Fibroblast of villous mesenchyme (primary cell): ENCODE measurements at places on chromosomes 11 and 22. TPM values are rescaled to one million over a fixed set of nuclear protein-coding genes. Genes with fewer than 3 reads are reported as not detected.

LMNTD2 gene
- 1.6 and 2.2 TPM in 2 replicates for total RNA-seq

MS4A3 gene
- total RNA-seq: not detected in 2 replicates

ISX gene
- total RNA-seq: not detected in 2 replicates

CSKMT gene
- total RNA-seq: 4.5 and 7.8 TPM in 2 replicates

SORL1 gene
- under 0.01 and 0.43 TPM in 2 replicates for total RNA-seq

CACNA1I gene
- total RNA-seq: under 0.01 TPM in 1 of 2 replicates, not detected in the other

OR8H3 gene
- total RNA-seq: not detected in 2 replicates

SSRP1 gene
- 61.7 and 67.3 TPM in 2 replicates for total RNA-seq

GRCh38 chr11:2302896-2303626, 1.2 kb downstream of the TSPAN32 start:
- no peak for DNase-seq

DNA sequence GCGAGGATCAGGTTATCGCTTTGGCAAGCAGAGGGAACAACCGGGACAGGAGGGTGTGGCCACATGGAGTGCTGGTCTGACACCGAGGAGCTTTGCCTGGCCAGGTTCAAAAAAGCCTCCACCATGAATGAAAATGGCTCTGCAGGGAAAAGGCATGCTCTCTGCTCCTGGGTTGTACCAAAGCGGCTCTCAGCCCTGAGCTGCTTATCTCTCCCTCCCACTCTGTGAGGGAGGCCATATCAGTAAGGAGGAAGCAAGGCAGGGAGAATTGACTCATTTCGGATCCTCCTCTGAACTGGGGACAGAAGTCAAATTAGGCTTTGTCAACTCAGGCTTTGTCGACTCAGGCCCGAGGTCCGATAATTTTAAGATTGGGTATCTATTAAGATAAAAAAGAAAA, 82.9 kb upstream of the CRTAM start:
- no peak for DNase-seq

- peak; percentile 95 for DNase-seq
These were observed 40.5 kb downstream of the MICAL2 start for GRCh38 chr11:12150831-12151382.

DNA sequence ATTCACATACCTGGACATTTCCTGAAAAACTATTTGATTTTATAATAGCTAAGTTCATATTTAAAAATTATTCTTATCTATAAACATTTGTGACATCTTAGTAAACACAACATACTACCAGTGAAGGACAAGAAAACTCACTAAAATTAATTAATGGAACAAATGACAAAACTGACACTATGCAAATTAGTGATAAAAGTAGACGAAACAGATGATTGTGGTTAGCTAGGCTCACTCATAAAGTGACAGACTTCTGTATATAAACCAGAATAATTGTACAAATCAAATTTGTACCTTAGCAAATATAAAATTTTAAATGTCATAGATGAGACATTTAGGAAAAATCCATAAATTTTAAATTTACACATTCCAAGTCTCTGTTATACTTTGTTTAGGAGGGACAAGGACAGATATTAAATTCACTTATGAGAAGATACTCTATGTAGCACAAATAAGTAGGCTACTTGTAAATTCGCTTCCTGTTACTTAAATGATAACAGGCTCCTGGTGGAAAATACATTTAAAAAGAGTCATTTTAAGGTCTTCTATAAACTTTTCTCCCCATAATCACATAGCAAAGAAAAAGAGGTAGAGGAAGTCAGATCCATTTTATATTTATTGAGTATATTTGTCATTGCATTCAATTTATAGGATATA, 81.2 kb downstream of the KIF18A start:
- no peak for DNase-seq

DNA sequence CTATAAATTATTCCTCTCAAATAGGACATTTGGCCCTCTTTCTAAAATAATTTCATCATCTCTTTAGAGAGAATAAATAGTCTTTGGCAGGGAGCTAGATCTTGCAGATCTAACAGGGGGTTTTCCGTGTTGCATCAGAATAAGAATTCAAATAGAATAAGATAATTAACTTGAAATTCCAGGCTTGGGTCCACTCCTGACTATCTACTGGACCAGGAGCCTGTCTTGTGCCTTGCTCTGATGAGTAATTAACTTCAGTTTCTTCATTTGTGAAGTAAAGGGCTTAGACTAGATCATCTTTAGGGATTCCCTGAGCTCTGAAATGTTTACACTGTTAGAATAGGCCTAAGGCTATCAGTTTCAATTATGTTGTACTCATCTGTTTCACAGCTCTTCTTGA, 23.5 kb upstream of the TMEM123 start:
- DNase-seq: peak; percentile 34

DNA sequence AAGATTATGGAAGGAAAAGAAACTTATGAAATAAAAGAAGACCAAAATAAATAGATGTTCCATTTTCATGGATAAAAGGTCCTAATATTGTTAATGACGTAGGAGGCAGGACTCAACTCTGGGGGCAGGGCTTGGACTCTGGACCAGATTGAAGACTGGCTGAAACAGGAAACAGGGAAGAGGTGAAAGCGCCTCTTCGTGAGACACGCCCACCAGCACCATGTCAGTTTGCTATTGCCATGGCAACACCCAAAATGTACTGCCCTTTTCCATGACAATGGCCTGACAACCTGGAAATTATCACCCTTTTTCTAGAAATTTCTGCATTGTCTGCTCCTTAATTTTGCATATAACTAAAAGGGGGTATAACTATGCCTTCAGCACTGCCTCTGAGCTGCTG, 1522.2 kb downstream of the TBC1D22A start:
- no peak for DNase-seq

- DNase-seq: peak; percentile 90
These were observed 23.2 kb downstream of the SHISAL1 start for GRCh38 chr22:44289414-44290171.

GRCh38 chr11:120272303-120272702, 32.4 kb downstream of the POU2F3 start:
- DNase-seq: no peak

GRCh38 chr22:23213581-23214334, 33.4 kb downstream of the BCR start:
- no peak for DNase-seq

- DNase-seq: no peak
These were observed 43.7 kb upstream of the CCDC34 start for GRCh38 chr11:27406498-27407354.

DNA sequence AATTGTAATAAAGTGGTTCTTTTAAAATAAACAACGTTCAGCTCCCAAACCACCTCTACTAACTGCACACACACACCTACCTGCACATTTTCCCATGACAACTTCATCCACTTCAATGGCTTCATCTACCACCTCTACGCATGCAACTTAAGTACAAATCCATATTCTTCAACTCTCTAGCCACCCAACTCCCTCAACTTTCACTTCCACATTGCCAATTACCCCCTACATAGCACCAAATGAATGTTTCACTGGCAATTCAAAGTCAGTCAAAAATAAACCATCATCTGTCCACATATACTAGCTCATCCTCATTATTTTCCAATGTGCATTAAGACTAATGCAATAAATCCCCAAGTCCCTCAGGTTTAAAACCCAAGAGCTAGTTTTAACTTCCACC, 50.7 kb upstream of the ARHGAP32 start:
- no peak for DNase-seq

GRCh38 chr11:44309478-44310205, at the start of gene ALX4:
TSS of gene ALX4 (minus strand) at chr11:44310139. CDS start at chr11:44310062, 77 bp downstream.
- no peak for DNase-seq

- peak; percentile 82 for DNase-seq
These were observed 79.4 kb downstream of the ETS1 start for GRCh38 chr11:128507936-128508335.

DNA sequence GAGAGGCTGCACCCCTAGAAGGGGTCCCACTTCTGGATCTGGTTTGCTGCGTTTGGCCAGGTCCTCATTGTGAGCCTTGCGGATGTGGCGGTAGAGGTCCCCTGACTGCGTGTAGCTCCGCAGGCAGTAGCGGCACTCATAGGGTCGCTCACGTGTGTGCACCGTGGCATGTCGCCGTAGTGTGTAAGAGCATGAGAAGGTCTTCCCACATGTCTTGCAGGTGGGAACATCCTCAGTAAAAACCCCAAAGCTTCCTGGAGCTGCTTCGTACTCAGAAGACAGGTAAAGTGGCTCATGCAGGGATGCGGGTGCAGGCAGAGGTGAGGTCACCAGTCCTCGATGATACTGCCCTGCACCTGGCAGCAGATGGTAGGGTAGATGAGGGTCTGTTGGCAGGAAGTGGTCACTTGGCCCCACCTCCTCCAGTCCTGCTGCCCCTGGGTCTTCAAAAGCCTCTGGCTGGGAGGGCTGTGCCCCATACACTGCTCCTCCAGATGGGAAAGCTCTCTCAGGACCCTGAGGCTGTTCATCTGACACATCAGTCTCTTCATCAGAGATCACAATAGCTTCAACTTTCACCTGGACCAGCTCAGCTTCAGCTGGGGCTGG, 1.7 kb downstream of the ZBTB3 start:
- DNase-seq: no peak
